ENCODE measurements at places on chromosomes 3 and 15.

GRCh38 chr15:77630956-77631744, 1.6 kb downstream of the LINGO1 start:
- no peak for DNase-seq

DNA sequence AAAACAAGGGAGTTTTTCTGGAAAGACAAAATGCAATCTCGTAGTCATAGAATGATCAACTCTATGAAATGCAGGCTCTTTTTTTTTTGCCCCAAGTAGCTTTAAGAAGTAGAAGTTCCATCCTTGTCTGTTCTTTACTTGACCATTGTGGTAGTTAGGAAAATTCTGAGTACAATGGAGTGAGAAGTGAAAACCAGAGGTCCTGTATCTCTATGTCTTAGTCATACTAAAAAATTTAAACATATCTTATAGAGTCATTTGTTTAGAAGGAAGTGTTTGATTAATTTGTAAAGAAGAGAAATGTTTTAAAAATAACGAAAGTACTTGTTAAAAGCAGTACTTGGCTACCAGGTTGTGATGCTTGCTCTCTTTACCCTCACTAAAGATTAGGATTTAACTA, 52.4 kb downstream of the PRKCI start:
- DNase-seq = no peak

GRCh38 chr3:3998140-3998922, 199.1 kb downstream of the LRRN1 start:
- no peak for DNase-seq

DNA sequence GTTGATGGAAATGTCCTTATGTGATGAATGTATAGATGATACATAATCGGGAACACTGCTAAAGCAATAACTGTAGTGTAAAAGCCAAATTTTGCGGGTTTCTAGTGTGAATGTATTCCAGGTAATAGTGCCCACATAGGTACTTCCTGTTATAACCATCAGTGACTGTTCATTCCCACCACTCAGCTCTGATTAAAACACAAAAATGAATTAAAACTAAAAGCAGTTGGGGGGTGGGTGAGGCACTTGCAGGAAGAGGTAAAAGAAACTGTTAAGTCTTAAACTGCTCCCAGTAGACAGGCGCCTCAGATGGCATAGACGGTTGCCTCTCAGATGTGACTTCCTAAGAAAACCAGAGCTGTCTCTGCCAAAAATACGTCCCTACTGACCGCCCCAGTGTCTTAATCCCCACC, 893 bp upstream of the MTHFS start:
- DNase-seq = no peak

DNA sequence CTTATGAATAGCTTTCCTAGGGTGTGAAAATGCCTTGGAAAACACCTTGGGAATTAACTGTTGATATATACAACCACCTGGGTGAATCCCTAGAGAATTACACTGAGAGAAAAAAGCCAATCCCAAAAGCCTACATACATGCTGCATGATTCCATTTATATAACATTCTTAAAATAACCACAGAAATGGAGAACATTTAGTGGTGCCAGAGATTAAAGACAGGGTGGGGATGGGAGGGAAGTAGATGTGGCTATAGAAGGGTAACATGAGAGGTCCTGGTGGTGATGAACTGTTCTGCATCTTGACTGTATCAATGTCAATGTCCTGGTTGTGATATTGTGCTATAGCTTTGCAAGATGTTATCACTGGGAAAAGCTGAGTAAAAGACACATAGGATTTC, 291.0 kb downstream of the CLSTN2 start:
- no peak for DNase-seq

Data from stimulated activated CD8-positive, alpha-beta memory T cell treated with anti-CD3 and anti-CD28 coated beads, Interleukin-7, amount 100 ng/mL, for 1 hour (primary cell).